ENCODE measurements at places on chromosomes 5 and 9.
A peak's percentile ranks its signal among the peaks of the same experiment; 100 is the strongest.

DNA sequence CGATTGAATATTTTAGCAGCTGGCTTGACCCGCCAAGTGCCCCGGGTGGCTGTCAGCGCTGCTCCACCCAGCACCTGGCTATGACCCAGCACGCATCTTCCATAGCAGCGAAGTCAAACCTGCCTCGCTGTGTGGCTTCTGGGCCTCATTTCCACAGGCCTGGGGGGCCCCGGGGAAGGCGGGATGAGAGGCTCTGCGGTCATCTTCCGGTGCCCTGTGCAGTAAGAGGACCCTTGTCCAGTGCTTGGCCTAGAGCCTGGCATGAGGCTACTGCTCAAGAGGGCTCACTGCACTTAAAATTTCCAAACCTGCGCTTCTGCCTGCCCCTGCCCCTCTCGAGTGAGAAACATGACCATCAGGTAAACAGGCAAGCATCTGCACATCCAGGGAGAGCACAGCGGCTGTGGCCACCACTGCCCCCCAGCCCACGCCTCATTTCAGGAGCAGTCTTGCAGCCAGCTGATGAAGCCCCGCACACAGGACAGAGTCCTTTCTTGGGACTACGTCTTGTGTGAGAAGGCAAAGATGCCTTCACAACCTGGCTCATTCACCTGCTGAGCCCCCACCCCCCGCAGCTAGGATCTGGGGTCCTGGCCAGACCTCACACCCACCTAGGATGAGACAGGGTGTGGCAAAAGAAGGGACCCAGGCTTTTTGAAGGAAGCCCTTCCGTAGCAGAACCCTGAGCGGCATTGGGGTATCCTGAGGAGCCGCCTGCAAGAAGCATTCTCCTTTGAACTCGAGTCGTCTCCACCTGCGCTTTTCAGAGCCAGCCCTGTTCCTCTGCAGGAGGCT lies 69.5 kb upstream of the UNC5A start:
- DNase-seq: no peak

GRCh38 chr9:124510650-124511425 lies 3.6 kb upstream of the NR5A1 start:
- no peak for DNase-seq

DNA sequence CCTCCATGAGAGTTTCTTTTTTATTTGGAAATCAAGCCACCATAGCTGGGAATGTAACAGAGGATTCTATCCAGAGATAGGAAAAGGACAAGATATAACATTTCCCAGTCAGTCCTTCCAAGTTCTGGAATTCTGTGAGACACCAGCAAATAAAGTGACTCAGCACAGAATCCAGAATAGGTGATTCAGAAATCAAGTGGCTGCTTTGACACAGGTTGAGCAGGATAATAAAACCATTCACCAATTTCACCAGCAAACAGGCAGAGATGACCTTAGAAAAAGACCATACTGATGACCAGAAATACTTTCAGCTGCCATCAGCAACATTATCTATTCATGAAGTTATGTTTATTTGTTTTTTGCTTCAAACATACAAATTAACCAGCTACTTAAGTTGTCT lies 491.5 kb upstream of the TUSC1 start:
- DNase-seq: no peak

GRCh38 chr5:150142959-150143349 lies 12.7 kb downstream of the PDGFRB start:
- DNase-seq: no peak

- peak; percentile 16 for DNase-seq
Observed at GRCh38 chr5:125409861-125410536, 663.6 kb upstream of the ZNF608 start.

- peak; percentile 86 for DNase-seq
Observed at GRCh38 chr9:109640580-109641371, 139.2 kb upstream of the PALM2AKAP2 start.

- DNase-seq: no peak
Observed at GRCh38 chr9:119951591-119951990, 582.4 kb upstream of the BRINP1 start.
